ENCODE measurements at places on chromosomes 7 and 10.

GRCh38 chr7:95430864-95431263, 4.0 kb downstream of the PON2 start:
- no peak for DNase-seq

- DNase-seq, result no peak
Observed at GRCh38 chr7:2873146-2873545, 29.0 kb upstream of the GNA12 start.

- DNase-seq, result no peak
Observed at GRCh38 chr10:131689016-131689415, 211.8 kb upstream of the PPP2R2D start.

DNA sequence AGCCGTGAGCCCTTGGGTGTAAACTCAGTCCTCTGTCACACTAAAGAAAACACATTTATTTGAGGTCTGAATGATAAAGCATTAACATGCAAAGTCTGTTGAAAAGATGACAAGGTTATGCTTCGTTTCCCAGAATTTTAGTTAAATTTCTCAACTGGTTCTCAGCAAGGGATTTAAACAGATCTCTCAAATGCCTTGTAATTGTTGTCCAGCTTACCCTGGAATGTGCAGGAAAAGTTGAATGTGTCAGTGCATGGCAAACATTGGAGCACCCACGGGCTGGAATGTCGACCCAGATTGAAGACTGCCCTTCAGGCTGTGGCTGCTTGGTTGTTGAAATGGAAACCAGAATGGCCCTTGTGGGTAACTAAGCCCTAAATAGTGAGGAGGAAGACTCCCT, 191.8 kb downstream of the TRIL start:
- DNase-seq, result no peak

DNA sequence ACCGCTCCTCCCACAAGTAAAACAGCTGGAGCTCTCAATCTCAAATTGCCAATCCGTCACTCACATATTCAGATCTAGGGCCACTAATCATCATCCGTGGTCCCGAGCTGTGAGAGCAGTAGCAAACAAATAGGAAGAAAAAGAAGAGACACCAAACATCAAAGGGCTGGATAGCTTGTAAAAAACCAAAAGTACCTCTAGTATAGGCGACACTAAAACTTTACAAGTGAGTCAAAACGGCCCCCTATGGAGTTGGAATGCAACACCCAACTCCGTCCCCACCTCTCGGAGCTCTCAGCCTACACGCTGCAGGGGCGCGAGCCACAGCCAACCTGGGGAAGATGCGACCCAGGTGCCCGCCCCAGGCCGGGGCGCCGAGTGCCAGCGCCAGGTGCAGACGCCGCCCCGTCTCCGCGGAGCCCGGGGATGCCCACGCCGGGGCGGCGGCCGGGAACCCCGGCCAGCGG, 581 bp downstream of the FAM3C start:
- peak; percentile 11 for DNase-seq

DNA sequence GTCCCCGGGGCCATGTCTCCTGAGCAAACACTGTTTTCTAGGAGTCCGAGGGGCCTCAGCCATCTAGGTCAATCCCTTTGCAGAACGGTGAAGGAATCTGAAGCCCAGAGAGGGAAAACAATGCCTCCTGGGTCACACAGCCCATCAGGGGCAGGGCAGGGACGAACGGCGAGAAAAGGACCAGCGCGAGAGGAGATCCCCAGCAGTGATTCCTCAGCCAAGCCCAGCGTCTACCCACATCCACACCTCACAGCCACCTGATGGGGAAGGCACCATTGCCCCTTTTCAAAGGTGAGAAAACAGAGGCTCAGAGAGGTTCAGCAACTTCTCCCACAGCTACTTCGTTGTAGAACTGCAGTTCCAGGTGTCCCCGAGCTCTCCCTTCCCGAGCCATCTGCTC, 17.9 kb upstream of the PSMG3 start:
- no peak for DNase-seq

Data from tibial nerve (tissue), 4 donors.